ENCODE measurements at places on chromosomes 2 and 18.

- H3K36me3 ChIP-seq: no peaks in the 10 kb centered on the region
- DNase-seq: no peak
- no peaks in the 10 kb centered on the region for H3K27me3 ChIP-seq
- no peak overlapping the region for H3K4me3 ChIP-seq
These were observed 236.8 kb upstream of the RBMS1 start for GRCh38 chr2:160730296-160730995.

GRCh38 chr2:238513346-238513745 is 86.6 kb downstream of the ASB1 start:
- no peaks in the 10 kb centered on the region for H3K27me3 ChIP-seq
- no peak for DNase-seq
- H3K4me3 ChIP-seq: no peak overlapping the region
- no peak overlapping the region for H3K27ac ChIP-seq
- peaks cover 8% of the 10 kb centered on the region for H3K36me3 ChIP-seq

GRCh38 chr2:18078216-18078615 is 199.7 kb downstream of the KCNS3 start:
- no peak for DNase-seq
- H3K27me3 ChIP-seq: peaks cover 9% of the 10 kb centered on the region
- no peak overlapping the region for H3K27ac ChIP-seq
- H3K4me3 ChIP-seq: no peak overlapping the region
- H3K36me3 ChIP-seq: no peaks in the 10 kb centered on the region

DNA sequence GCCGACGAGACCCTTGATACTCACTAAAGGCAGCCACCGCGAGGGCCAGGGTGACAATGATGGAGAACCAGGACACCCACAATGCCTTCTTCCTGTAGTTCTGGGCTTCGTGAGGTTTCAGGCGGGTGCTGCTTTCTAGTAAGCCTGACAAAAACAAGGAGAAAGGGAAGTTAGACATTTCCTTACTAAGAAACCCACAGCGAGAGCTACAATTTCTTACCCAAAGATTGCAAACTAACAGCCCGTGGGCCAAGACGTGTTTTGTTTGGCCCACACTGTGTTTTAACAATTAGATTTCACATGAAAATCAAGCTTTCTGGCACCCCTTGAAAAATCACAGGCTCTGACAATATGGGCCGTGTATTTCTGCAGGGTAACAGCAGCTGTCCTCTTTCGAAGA is 5.6 kb downstream of the TMEM163 start:
- H3K4me1 ChIP-seq: peaks cover 4% of the 10 kb centered on the region
- H3K27me3 ChIP-seq: peaks cover 94% of the 10 kb centered on the region
- DNase-seq: no peak
- no peak overlapping the region for H3K4me3 ChIP-seq
- no peaks in the 10 kb centered on the region for H3K36me3 ChIP-seq

GRCh38 chr2:240946654-240947053 is 40.5 kb downstream of the CROCC2 start:
- DNase-seq: no peak
- H3K27me3 ChIP-seq: peaks cover 1% of the 10 kb centered on the region
- no peaks in the 10 kb centered on the region for H3K36me3 ChIP-seq
- no peaks in the 10 kb centered on the region for H3K4me1 ChIP-seq
- no peak overlapping the region for H3K4me3 ChIP-seq
- no peak overlapping the region for H3K27ac ChIP-seq

DNA sequence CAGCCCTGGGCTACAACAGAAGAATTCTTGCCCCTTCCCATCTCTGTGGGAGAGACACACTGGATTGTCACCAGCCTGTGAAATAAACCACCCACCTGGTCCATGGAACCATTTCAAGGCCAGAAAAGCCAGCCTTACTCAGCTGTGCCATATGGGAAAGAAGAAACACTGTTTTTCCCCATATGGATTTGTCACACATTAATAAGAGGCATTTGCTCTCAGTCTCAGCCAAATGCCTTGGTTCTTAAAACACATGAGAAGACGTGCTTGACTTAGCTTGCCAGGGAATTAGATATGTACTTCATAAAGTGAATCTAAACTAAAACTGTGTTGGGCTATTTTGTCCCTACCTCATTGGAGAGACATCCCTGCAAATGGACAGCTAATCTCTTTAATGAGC is 308.6 kb upstream of the TNP1 start:
- no peaks in the 10 kb centered on the region for H3K27me3 ChIP-seq
- DNase-seq: no peak
- peaks cover 5% of the 10 kb centered on the region for H3K4me1 ChIP-seq
- H3K4me3 ChIP-seq: no peak overlapping the region

DNA sequence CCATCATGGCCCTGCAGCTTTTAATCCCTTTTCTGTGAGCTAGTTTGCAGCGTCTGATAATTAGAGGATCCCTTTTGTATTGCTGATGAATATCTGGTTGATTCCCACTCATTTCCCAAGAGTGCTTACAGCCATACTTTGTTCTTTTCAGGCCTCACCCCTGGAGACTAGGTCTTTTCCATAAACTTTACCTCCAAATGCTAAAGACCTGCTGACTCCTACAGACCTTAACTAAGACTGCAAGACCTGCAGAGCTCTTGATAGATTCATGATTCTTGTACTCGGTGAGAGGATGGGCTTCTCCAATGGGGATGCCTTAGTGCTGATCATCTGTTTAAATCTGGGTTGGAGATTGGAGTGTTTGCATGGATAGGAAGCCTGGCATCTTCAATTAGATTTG is 33.1 kb upstream of the DYNAP start:
- H3K4me3 ChIP-seq: no peak overlapping the region
- no peak overlapping the region for H3K27ac ChIP-seq
- no peaks in the 10 kb centered on the region for H3K36me3 ChIP-seq
- peaks cover 18% of the 10 kb centered on the region for H3K27me3 ChIP-seq
- DNase-seq: no peak
- peaks cover 7% of the 10 kb centered on the region for H3K4me1 ChIP-seq

DNA sequence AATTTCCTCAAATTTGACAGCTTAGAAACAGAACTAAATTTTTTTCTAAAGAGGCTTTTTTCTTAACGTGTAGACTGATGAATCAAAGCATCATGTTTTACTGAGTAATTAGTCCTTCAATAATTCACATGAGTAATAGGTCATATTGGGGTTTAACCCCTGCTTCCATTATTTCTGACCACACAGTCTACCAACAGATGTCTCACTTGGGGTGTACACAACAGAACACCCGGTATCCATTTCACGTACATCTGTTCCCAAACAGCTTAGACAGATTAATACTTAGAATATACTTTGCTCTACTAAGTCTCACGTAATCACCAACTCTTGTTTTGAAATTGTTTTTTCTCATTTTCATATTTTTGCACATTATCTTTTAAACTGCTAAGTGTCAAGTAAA is 14.8 kb downstream of the CERKL start:
- no peak for DNase-seq
- H3K4me1 ChIP-seq: no peaks in the 10 kb centered on the region
- H3K36me3 ChIP-seq: no peaks in the 10 kb centered on the region
- H3K27ac ChIP-seq: no peak overlapping the region

- H3K4me1 ChIP-seq: peaks cover 5% of the 10 kb centered on the region
- no peak overlapping the region for H3K27ac ChIP-seq
- H3K36me3 ChIP-seq: no peaks in the 10 kb centered on the region
These were observed 908.5 kb upstream of the CNTNAP5 start for GRCh38 chr2:123116595-123116994.

DNA sequence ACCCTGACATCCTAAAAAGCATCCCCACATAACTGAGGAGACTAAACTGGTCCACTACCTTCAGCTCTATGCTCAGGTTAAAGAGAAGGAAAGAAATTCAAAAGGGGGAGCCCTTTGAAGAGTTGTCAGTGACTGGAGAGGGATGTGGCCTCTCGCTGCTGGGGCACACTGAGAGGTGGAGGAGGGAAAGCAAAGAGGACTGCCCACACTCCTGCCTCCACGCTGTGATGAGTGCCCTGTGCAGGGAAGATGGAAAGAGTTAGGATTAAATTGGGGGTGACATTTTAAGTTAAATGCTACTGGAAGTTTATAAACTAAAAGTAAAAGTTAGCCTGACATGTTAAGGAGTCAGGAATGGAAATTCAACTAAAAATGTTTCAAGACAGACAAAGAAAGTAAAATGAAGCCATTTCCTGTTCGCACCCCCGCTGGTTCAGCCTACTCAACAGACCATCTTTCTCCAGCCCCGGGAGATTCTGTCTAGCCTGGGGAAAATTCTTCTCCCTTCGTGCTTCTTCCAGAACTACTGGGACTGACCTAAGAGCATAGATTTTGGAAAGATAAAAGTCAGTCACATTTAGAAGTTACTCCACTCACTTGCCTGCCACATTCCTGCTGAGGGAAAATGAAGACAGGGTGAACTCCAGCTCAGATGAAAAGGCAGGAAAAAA is 17.8 kb upstream of the INO80C start:
- no peak for DNase-seq
- no peak overlapping the region for H3K4me3 ChIP-seq
- peaks cover 32% of the 10 kb centered on the region for H3K4me1 ChIP-seq
- H3K27ac ChIP-seq: peak overlapping the region; percentile 86

DNA sequence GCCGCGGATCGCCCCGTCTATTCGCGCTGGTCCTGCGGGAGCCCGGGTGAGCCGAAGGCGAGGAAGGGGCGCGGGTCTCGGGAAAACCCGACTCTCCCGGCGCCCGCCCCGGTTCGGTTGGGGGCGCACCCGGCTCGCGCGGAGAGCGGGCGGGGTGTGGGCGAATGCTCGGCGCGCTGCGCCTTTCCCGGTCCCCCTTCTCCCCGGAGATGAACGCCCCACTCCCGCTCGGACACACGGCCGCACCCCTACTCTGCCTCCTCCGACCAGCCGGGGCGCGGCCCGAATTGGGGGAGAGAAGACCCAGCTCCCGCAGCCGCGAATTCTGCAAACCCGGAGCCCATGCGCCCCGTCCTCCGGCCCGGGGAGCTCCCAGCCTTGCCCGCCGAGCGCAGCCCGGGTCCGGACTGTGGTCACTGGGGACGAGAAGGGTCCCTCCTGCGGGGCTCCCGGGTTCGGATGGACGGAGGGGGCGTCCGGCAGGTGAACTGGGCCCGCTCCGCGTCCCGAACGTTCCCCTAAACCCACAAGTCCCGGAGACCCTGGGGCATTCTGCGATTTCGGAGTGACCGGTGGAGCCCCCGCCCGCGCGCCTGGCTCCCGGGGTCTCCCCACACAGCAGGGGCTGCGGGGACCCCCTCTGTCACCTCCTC is 734 bp downstream of the KCNG2 start:
- H3K27me3 ChIP-seq: peaks cover 80% of the 10 kb centered on the region
- peak overlapping the region; percentile 50 for H3K4me3 ChIP-seq
- H3K27ac ChIP-seq: no peak overlapping the region
- peaks cover 5% of the 10 kb centered on the region for H3K4me1 ChIP-seq

DNA sequence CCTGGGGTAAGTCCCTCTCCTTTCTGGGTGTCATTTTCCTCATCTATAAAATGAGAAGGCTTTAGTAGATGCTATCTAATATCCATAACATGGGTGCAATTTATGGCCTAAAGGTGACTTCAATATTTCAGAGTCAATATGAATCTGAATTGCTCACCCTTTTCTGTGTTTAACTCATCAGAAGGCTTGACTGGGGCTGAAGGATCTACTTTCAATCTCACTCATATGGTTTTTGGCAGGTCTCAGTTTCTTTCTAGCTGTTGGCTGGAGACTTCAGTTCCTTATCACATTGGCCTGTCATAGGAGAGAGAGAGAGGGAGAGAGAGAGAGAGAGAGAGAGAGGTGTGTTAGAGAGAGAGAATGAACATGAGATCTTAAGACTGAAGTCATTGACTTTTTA is 343.7 kb upstream of the MEX3C start:
- no peak for DNase-seq
- H3K27me3 ChIP-seq: no peaks in the 10 kb centered on the region
- no peak overlapping the region for H3K27ac ChIP-seq
- H3K4me1 ChIP-seq: peaks cover 4% of the 10 kb centered on the region
- no peak overlapping the region for H3K4me3 ChIP-seq

- no peak overlapping the region for H3K27ac ChIP-seq
- no peak overlapping the region for H3K4me3 ChIP-seq
- DNase-seq: no peak
- H3K4me1 ChIP-seq: no peaks in the 10 kb centered on the region
These were observed 83.4 kb downstream of the MYCN start for GRCh38 chr2:16023506-16024360.

- H3K36me3 ChIP-seq: no peaks in the 10 kb centered on the region
- peaks cover 12% of the 10 kb centered on the region for H3K4me1 ChIP-seq
These were observed 53.4 kb downstream of the CDH2 start for GRCh38 chr18:28123401-28124030.

- H3K4me3 ChIP-seq: no peak overlapping the region
- H3K27ac ChIP-seq: no peak overlapping the region
- H3K4me1 ChIP-seq: no peaks in the 10 kb centered on the region
- no peak for DNase-seq
- peaks cover 14% of the 10 kb centered on the region for H3K27me3 ChIP-seq
These were observed 196.0 kb downstream of the DCC start for GRCh38 chr18:52536039-52536438.

- no peak overlapping the region for H3K27ac ChIP-seq
- peaks cover 17% of the 10 kb centered on the region for H3K27me3 ChIP-seq
- no peak for DNase-seq
- H3K36me3 ChIP-seq: no peaks in the 10 kb centered on the region
- peaks cover 17% of the 10 kb centered on the region for H3K4me1 ChIP-seq
- H3K4me3 ChIP-seq: no peak overlapping the region
These were observed 43.9 kb upstream of the GALR1 start for GRCh38 chr18:77205769-77206168.

DNA sequence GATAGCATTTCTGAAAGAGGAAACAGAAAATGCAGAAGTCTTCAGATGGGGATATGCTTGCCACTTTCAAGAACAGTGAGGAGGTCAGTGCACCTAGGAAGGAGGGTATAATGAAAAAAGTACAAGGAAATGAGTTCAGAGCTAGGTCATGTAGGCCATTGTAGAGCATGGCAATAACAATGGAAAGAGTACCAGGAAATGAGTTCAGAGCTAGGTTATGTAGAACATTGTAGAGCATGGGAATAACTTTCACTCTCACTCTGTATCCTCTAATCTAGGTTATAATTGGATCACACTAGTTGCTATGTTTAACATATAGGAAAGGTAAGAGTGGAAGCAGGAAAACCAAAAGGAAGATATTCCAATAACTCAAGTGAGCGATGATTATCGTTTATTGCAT is 12.3 kb downstream of the SCG2 start:
- H3K27me3 ChIP-seq: no peaks in the 10 kb centered on the region
- DNase-seq: no peak
- H3K36me3 ChIP-seq: no peaks in the 10 kb centered on the region
- no peak overlapping the region for H3K27ac ChIP-seq
- no peaks in the 10 kb centered on the region for H3K4me1 ChIP-seq

GRCh38 chr18:58886431-58886830 is 21.8 kb downstream of the ZNF532 start:
- no peak for DNase-seq
- H3K4me1 ChIP-seq: peaks cover 35% of the 10 kb centered on the region
- no peak overlapping the region for H3K4me3 ChIP-seq
- H3K36me3 ChIP-seq: peaks cover 19% of the 10 kb centered on the region
- no peaks in the 10 kb centered on the region for H3K27me3 ChIP-seq

GRCh38 chr2:196331143-196331542 is 159.8 kb upstream of the STK17B start:
- no peak for DNase-seq
- no peak overlapping the region for H3K4me3 ChIP-seq
- H3K36me3 ChIP-seq: no peaks in the 10 kb centered on the region
- peak overlapping the region; percentile 36 for H3K27ac ChIP-seq
- peaks cover 50% of the 10 kb centered on the region for H3K4me1 ChIP-seq
- no peaks in the 10 kb centered on the region for H3K27me3 ChIP-seq

All from mesothelial cell of epicardium (in vitro differentiated cells).